ENCODE measurements at places on chromosomes 1 and 21. TPM values are rescaled to one million over a fixed set of nuclear protein-coding genes. Genes with fewer than 3 reads are reported as not detected.

GRCh38 chr1:183081402-183082120, 58.3 kb downstream of the LAMC1 start:
- DNase-seq = no peak

DNA sequence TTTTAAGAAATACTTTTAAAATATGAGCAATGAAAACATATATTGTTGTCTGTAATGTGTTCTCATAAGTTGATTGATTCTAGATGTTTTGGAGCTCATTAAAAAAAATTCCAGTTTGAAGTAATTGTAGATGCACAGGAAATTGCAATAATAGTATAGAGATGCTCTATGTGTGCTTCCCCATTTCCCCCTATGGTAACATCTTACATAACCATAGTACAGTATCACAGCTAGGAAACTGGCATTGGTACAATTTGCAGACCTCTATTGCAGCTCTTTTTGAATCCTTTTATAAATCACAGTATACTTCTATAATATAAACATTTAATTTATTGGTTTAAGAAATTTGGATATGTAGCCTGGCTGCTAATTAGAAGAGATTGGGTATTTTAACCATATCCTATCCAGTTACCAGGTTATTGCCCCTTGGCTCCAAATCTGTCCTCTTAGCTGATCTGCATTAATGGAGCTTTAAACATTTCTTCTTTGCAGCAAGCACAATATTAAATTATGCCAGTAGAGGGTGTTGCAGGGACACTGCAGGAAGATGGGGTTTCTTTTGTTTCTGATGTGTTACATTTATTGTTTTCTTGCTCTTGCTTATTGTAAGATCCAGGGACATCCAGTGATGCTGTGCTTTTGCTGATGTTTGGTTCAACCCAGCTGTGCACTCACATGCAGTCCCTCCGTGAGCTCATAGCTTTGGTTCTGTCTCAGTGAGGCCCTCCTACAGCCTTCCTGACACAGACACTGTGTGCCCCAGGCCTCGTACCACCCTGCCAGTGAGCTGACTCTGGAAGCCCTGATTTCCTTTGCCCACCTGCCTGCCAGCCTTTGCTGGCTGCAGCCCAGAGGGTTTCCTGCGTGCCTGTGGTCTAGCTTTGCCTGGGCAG, 103.3 kb downstream of the RABGAP1L start:
- no peak for DNase-seq

DNA sequence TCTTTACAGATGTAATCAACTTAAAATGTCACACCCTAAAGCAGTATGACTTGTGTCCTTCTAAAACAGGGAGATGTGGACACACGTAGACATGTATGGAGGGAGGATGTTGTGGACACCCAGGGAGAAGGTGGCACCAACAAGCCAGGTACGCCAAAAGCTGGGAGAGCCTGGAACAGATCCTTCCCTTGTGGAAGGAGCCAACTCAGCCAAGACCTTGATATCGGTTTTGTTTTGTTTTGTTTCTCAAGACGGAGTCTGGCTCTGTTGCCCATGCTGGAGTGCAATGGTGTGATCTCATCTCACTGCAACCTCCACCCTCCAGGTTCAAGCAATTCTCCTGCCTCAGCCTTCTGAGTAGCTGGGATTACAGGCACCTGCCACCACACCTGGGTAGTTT, 45.6 kb downstream of the CHAF1B start:
- no peak for DNase-seq

- DNase-seq = no peak
Measured at GRCh38 chr1:44911026-44911425, 68.0 kb upstream of the PTCH2 start.

DNA sequence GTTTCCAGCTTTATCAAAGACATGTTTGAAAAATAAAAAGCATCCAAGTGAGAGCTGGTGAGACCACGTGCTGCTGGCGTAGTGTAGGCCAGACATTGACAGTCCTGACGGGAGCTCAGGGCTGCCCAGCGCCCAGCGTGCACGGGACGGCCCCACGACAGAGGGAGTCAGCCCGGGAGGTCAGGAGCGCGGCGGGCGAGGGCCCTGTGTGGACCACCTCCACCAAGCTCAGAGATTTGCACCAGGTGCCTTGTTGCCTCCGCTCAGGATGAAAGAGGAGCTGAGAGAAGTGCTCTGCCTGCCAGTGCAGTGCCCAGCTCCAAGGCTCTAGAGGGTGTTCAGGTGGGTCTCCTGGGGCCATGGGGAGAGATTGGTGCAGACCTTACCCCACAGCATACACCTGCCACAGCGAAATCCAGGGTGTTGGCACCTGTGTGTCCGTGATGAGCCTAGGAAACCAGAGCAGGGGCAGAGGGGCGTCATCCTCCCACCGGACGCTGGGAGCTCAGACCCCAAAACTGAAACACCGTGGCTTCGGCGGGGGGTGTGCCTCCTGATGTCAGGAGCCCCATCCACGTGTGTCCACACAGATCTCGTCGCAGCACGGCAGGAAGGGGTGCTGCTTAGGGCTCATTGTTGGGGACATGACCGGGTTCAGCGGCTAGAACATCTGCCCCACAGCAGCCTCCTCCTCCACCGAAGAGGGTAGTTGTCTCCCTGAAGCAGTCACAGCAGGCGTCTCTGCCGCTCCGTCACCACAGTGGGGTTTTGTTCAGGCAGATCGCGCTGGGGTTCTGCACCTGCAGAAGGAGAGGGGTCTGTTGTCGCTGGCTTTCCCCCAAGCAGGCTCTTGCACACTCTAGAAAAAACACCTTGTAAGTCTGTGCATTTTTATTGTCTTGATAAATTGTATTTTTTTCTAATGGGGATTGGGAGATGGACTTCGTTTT, 64.2 kb downstream of the POFUT2 start:
- no peak for DNase-seq

DNA sequence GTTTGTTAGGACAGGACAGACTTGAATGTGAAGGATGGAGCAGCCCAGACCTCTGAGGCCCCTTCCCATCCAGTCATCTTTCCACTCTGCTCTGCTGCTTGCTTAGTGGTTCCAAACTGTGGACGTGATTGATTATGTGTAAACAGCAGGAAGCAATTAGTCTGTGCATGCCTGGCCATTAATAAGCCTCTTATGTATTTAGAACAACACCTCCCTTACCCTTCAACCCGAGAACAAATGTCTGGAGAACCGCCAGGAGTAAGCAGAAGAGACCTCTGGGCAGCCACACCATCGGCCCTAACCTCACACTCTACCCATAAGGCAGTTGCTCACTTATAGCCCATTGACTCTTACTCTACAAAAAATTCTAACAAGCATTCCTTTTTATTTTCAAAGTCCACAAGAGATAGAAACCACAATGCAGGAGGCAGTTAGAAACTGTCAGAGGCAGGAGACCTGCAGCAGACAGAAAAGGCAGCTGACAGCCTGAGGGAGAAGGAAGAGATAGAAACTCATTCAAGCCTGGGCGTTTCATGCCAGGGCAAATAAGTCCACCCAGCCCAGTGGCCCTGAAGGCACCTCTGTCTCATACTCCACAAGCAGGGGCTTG, 5.8 kb upstream of the EPHA8 start:
- DNase-seq = peak; percentile 68

GRCh38 chr1:64895500-64895899, 70.8 kb downstream of the JAK1 start:
- DNase-seq = no peak

- DNase-seq = no peak
Measured at GRCh38 chr1:90220941-90221693, 226.2 kb downstream of the ZNF326 start.

Gene LIN28A
- not detected for total RNA-seq

Gene TRIM46
- 3.3 TPM for total RNA-seq

Gene WNT9A
- 0.36 TPM for total RNA-seq
